ENCODE measurements at places on chromosomes 6 and 20.

DNA sequence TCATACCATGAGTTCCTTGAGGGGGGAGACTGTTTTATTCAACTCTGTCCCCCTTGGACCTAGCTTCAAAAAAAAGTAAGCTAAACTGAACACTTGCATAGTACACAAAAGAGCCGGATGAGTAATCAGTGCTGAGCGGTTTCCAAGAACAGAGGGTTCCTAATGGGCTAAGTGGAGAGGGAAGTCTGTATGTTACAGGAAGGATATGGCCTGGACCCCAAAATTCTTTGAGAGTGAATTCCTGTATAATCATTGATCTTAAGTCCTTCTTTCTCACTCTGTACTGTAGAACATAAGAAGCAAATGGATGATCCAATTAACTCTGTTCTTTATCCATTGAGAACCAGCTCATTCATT is 324.7 kb upstream of the CNR1 start:
- DNase-seq, result no peak

DNA sequence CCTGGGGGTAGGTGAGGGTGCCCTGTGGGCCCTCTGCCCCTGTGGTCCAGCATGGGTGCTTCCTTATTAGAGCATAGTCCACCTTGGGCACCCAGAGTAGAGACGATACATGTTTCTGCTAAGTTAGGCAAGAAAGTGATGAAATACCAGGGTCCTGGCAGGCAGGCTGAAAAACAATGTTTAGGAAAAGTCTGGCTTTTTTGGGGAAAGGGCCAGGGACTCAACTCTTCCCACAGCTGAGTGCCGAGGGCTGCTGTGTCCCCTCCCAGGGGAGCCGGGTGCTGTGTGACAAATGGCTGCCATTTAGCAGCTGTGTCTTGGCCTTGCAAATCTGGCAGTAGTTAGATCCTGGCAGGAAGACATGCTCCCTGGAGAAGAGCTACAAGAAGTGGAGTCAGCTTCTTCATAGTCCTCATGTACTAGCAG is 61.5 kb downstream of the RREB1 start:
- DNase-seq, result no peak

GRCh38 chr20:13681248-13682125 is 42.8 kb upstream of the TASP1 start:
- DNase-seq, result no peak

DNA sequence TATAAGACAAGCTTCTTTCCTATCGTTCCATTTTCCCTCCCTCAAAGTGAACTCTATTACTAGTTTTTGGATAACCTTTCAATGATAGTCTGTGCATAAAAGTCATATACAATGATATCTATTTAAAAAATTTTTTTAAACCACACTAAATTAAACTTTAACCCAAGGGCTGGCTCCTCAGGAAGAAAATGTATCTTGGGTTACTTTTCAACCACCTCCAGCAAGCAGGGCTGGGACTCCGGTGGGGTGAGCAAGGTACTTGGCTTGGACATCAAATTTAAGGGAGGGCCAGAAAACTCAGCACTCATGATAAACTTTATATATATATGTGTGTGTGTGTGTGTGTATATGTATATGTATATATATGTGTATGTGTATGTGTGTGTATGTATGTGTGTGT is 13.9 kb upstream of the PPP1R3G start:
- DNase-seq, result no peak
